NCI-H1930 (cell line): ENCODE measurements at places on chromosomes 1 and 21.

GRCh38 chr1:224087286-224087794, 26.6 kb upstream of the FBXO28 start:
- no peak for DNase-seq

GRCh38 chr1:17028662-17029188, 17.0 kb upstream of the ATP13A2 start:
- DNase-seq: no peak

DNA sequence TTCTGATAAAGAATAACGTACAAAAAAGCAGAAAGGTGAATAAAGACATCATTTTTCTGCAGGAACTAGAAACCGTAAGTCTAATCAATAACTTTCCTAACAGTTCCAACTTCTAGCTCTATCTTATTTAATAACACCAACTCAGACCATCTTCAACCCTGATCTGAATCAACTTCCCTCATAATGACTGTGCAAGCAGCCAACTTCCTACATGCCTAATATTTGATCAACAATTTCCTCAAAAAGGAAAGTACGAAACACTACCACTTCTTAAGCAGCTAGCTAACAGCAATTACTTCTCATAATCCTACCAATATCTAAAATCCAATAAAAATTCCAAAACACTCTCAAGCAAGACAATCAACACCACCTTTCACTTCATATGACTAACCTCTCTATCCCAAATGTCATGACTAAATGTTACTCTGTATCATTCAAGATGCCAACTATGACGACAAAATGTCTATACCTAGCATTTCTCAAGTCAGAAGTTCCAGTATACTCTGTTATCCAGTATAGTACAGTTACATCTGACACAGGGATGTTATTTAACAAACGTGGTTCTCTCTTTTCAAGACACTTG, 1.7 kb downstream of the COP1 start:
- no peak for DNase-seq

DNA sequence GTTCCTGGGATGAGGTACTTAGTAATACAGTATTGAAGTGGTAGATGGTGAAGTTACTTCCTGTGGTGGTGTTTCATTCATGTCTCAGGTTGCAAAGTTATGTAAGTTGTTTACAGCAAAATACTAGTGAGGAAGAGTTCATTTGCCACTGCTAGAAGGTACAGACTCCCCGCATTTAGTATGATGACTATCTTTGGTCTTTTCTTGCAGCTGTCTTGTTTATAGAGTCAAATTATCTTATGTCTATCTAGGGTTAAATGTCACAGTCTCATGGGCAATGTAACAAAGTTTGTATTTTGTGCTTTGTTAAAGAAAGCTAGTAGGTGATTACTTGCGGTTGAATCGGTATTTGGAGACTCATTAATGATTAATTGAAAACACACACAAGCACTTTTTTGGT, 50.2 kb downstream of the LRRC8D start:
- DNase-seq: no peak

GRCh38 chr1:176786274-176786673, 323.3 kb downstream of the PAPPA2 start:
- no peak for DNase-seq

DNA sequence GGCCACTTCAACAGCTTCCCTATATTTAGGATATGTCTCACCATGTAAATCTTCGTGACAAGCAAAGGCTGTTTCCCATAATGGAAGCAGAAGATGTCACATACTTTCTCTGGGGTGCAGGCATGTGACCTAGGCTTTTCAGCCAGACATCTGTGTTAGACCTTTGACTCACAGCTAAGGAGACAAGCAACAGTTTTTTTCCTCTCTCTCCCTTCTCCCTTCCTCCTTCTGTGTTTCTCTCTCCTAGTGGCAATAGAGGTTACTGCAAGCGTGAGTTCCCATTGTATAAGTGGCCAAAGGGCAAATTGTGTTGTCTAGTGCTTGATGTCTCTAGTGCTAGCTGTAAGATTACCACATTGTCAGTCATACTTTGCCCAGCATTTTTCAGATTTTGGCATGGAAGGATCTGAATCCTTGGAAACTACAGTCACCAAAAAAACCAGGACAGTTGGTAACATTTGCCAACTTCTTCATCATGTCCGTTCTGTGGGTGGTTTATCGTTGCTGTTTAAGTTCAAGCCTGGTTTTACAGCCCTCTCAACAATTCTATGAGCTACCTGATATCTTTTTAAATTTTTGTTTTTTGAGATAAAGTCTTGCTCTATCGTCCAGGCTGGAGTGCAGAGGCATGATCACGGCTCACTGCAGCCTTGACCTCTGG, 44.4 kb upstream of the RABGAP1L start:
- DNase-seq: no peak

DNA sequence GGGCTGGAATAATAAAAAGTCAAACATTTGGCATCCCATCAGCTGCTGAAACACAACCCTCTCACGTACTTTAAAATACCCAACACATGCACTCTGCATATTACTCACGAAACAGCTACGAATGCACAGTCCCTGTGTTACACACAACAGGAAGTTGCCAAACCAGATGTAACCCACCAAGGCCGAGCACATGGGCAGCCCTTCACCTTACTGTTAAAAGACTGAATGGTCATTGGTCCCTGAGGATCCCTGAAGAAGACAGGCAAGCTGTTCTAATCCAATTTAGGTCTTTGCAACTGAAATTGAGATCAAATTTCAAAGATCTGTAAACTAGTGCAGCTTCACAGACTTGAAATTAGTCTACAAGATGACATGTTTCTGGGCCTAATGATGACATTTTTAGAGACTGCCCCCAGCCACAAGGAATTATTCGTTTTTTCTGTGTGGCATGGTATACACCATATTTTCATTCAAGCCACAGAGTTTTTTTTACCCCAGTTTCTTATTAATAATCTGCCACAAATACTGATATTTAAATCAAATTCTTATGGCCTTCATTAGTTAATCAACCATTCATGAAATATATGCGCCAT, 25.6 kb upstream of the IER5 start:
- DNase-seq: no peak

DNA sequence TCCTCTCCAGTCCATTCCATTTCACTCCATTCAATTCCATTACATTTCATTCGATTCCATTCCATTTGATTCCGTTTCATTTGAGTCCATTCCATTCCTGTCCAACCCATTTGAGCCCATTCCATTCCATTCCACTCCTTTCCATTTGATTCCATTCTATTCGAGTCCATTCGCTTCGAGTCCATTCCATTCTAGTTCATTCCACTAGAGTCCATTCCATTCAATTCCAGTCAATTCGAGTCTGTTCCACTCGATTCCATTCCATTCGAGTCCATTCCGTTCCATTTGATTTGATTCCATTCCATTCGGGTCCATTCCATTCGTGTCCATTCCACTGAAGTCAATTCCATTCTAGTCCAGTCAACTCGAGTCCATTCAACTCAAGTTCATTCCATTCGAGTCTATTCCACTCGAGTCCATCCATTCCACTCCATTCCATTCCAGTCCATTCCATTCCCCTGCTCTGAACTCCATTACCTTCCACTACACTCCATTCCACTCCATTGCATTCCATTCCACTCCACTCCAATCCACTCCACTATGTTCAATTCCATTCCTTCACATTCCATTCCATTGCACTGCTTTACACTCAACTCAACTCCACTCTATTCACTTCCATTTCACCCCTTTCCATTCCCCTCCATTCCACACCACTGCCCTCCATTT, 2569.4 kb upstream of the TPTE start:
- no peak for DNase-seq

- peak; percentile 39 for DNase-seq
These were observed at the start of gene CAMK2N1 for GRCh38 chr1:20485527-20486456. Gene CAMK2N1 (minus strand): TSS chr1:20486210. CDS start chr1:20485379, 831 bp downstream.

DNA sequence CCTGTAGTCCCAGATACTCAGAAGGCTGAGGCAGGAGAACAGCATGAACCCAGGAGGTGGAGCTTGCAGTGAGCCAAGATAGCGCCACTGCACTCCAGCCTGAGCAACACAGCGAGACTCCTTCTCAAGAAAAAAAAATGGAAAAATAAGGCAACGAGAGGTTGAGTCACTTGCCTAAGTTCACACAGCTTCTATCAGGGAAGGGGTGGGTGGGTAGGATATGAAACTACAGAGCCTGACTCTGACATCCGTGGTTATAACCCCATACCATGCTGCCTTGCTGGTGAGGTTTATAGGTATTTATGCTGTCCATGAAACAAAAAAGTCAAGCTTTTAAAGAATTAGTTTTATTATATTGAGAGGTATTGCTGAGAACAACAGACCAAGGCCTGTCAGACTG, 61.5 kb upstream of the RAB4A start:
- no peak for DNase-seq

GRCh38 chr1:34373912-34374311, 197.2 kb downstream of the C1orf94 start:
- no peak for DNase-seq

GRCh38 chr1:14350197-14350596, 248.3 kb upstream of the KAZN start:
- no peak for DNase-seq

GRCh38 chr21:36126208-36126565, 8.7 kb upstream of the CBR3 start:
- DNase-seq: no peak

- no peak for DNase-seq
These were observed 30.1 kb upstream of the CSF3R start for GRCh38 chr1:36512842-36513241.

GRCh38 chr1:20787840-20788795, 1.0 kb upstream of the HP1BP3 start:
- no peak for DNase-seq

DNA sequence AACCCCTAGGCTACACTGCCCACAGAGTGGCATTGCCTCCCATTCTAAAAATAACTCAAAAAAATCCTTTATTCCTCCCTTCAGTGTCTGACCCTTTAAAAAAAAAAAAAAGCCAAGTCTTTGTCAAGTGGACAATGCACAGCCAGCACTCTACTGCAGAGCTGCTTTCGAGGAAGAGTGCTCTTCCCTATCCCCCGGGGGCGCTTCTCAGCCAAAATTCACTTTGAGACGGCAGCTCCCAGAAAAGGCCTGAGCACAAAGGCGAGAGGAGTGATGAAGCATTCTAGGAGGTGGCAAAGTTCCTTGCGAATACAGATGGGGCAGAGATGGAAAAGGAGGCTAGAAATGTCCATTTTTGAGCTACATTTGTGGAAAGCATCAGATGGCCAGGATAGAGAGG, 23.3 kb downstream of the EPHA10 start:
- no peak for DNase-seq

- no peak for DNase-seq
These were observed 32.1 kb upstream of the CHRM3 start for GRCh38 chr1:239354231-239354630.

DNA sequence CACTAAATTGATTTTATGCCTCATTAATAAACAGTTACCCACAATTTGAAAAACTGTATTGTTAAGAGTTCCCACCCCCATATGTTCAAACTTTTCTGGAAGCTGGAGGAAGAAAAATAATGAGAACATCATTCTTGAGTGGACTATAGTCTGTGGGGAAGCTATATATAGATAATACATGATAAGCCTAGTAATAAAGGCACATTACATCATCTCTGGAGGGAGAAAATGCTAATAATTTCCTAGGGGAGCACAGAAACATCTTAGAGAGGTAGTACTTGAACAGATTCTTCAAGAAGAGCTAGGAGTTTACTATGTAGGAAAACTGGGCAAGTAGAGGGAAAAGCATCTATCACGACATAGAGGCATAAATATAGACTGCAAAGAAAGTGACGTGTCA, 19.6 kb downstream of the CYP2J2 start:
- DNase-seq: no peak

DNA sequence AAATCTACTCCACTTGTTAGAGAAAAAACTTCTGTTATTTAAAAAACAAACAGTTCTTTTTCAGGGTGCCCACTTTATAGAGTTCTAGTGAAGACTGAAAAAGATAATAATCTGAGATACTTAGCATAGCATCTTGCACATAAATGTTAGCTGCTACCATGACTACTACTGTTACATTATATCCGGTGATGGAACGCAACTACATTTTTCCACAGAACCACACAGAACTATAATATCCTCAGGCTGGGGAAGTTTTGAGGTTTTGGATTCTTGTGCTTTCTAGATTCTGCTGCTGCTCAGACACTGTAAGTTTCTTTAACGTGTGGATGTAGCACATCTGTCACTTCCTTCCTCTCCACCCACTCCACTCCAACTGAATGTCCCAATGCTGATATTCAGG, 110.3 kb downstream of the PTPN14 start:
- no peak for DNase-seq

GRCh38 chr1:246544001-246544400, 22.1 kb downstream of the TFB2M start:
- DNase-seq: no peak

GRCh38 chr1:174775621-174776020, 224.1 kb upstream of the CACYBP start:
- DNase-seq: no peak

DNA sequence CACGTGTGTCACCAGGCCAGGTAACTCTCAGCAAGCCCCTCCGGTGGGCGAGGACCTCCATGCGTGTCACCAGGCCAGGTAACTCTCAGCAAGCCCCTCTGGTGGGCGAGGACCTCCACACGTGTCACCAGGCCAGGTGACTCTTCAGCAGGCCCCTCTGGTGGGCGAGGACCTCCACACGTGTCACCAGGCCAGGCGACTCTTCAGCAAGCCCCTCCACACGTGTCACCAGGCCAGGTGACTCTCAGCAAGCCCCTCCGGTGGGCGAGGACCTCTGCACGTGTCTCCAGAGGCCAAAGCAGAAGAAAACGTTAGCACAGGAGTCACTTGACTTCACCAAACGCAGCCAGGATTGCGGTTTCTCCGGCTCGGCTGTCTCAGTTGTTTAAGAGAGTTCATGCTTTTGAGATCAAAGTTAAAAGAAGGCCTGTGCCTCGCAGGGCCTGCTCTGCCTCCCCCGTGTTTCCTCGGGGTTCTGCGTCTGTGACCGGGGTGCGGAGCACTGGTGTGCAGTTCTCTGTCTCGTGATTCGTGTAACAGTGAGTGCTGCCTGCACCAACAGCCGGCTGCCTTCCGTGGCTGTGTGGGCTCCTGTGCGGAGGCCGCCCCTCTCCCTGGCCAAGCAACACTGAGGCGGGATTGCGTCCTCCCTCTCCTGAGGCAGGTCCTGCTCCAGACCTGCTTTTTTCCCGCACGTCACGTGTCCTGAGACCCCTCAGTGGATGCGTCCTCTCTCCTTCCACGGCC, 56.6 kb downstream of the PRKCZ start:
- DNase-seq: no peak

- DNase-seq: no peak
These were observed 38.2 kb downstream of the ARID1A start for GRCh38 chr1:26733982-26734381.

- no peak for DNase-seq
These were observed 6.3 kb upstream of the TMEM39B start for GRCh38 chr1:32066489-32066873.
